Liver (tissue), 10 donors: ENCODE measurements at places on chromosomes 5 and 9.

GRCh38 chr9:14993061-14993800, 83.0 kb upstream of the FREM1 start:
- peak; percentile 72 for DNase-seq

- DNase-seq: no peak
Measured at GRCh38 chr5:66230551-66230950, 86.5 kb downstream of the SREK1 start.

DNA sequence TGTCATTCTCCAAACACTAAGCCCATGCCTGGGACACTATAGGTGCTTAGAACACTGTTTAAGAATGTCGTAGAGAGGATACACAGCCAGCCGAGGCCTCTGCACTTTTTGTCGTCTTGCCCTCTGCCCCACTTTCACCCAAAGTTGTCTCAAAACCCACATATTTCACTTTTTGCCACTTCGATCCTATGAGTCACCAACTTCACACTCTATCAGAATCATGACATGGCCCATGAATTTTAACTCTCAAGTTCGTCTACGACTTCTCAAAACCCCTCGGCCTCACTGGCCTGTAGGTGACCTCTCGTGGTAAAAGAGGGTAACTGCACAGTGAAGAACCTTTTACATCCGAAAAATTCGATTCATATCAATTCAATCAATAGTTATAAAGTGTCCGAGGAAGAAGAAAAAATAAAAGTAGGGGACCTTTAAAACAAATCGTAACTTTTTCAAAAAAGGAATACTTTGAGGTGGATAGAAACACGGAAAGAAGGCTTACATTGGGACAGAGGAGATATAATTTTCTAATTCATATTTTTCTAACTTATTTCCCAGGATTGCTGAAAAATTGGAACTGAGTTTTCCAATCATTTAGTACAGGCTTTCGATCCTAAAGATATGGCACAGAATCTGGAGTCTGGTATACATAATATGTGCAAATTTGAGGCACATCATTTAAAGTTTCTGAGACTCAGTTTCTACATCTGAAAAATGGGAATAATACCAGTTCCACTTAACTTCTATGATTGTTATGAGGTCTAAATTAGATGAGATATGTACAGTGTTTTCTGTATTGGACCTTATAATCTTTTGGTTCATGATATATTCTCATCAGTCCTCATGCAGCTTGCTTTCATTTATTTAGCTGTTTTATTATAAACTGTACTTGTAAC, 122.6 kb downstream of the APBA1 start:
- DNase-seq: no peak

DNA sequence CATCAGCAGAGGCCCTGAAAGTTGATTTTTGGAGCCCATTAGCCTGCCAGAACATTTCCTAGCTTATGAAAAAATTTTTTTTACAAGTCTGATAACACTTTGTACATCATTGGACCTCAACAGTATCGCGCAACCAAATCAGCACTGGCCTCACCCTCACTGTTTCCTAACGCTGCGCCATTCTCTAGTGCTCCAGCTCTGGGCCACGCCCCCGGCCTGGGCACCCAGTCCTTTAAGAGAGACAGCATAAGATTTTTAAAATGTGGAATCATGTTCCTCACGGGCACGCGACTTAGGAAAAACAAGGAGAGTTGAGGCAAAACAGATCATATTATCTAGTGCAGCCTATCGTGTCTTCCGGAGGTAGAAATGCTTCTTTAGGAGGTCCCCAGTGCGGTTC, 114.5 kb downstream of the BOD1 start:
- no peak for DNase-seq

- no peak for DNase-seq
Measured at GRCh38 chr5:64854855-64855254, 86.1 kb downstream of the CWC27 start.

GRCh38 chr9:127185931-127186781, 63.7 kb upstream of the ANGPTL2 start:
- DNase-seq: no peak

- DNase-seq: no peak
Measured at GRCh38 chr9:75063556-75064305, 24.2 kb downstream of the NMRK1 start.
